Frontal cortex (tissue), 4 donors: ENCODE measurements at places on chromosomes 6 and 20. TPM values are rescaled to one million over a fixed set of nuclear protein-coding genes. Genes with fewer than 3 reads are reported as not detected.

- no peak for DNase-seq
These were observed 172.0 kb downstream of the MYLK4 start for GRCh38 chr6:2578767-2579166.

GRCh38 chr6:64040113-64040512 lies 404.5 kb downstream of the PHF3 start:
- DNase-seq, result no peak

Gene CLVS2
- 34.2 TPM for total RNA-seq

Gene PACRG
- 7.3 TPM for total RNA-seq

Gene RAB44
- not detected for total RNA-seq

Gene RSPH4A
- total RNA-seq, result 1.6 TPM
